Stimulated activated CD4-positive, alpha-beta T cell treated with anti-CD3 and anti-CD28 coated beads, Interleukin-4, amount 100 ng/mL, for 4 hours (primary cell): ENCODE measurements at places on chromosomes 5 and 9.

GRCh38 chr5:180180846-180181245 lies 28.2 kb downstream of the RASGEF1C start:
- no peak for DNase-seq

- DNase-seq: no peak
Measured at GRCh38 chr9:16321461-16322119, 548.9 kb downstream of the BNC2 start.

GRCh38 chr5:179509845-179510244 lies 40.5 kb upstream of the RUFY1 start:
- DNase-seq: no peak

GRCh38 chr5:1760231-1760630 lies 39.4 kb downstream of the MRPL36 start:
- DNase-seq: no peak

- DNase-seq: no peak
Measured at GRCh38 chr9:132708239-132708638, 38.0 kb downstream of the GTF3C4 start.

- DNase-seq: no peak
Measured at GRCh38 chr9:88087906-88088305, 50.4 kb downstream of the SPATA31C2 start.
